NAMALWA (cell line): ENCODE measurements at places on chromosomes 4 and X.

DNA sequence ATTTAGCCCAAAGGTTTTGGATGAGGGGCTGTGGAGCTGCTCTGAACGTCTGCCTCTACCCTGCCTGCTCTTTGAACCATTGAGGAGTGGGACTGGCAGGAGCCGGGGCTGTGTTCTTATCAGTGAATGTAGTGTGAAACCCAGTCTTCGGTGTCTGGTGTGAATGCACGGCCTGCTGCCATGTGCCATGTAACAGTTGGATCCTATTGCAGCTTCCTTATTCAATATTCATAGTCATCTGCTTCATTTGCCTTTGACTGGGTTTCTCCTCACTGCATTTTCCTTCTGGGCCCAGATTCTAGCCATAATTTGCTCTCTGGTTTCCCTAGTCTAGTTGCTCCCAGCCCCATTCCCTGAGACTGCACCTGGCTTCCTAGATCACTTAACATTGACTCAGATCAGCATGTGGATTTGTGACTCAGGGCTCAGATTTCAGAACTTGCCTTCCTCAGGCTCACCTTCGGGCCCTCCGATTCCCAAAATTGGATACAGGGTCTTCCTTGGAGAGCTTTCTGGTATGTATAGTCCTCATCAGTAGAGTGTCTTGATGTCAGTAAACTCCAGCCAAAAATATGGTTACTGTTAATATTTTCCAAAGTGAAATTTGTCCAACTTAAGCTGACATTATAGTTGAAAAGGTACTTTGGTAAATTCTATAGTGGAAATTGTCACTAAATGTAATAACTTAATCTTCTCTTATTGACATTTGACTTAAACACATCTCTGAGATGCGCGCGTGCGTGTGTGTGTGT lies 94.0 kb upstream of the DDIT4L start:
- no peak for DNase-seq

DNA sequence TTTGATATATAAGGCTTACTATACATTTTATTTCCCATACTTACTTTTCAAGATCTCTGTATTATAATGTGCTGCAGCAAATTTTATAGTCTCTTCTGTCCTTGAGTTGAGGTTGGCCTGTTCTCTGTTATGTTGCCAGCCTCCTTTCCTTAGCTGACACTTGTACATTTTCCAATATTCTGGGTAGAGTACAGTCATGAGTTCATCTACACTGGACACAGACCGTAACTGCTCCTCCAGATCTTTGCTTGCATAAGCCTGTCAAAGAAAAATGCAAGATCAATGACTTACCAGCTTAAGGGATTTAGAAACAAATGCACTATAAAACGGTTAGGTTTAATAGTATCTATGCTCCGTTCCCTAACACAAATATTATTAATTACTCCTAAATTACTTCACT lies 63.2 kb downstream of the VEGFC start:
- no peak for DNase-seq

DNA sequence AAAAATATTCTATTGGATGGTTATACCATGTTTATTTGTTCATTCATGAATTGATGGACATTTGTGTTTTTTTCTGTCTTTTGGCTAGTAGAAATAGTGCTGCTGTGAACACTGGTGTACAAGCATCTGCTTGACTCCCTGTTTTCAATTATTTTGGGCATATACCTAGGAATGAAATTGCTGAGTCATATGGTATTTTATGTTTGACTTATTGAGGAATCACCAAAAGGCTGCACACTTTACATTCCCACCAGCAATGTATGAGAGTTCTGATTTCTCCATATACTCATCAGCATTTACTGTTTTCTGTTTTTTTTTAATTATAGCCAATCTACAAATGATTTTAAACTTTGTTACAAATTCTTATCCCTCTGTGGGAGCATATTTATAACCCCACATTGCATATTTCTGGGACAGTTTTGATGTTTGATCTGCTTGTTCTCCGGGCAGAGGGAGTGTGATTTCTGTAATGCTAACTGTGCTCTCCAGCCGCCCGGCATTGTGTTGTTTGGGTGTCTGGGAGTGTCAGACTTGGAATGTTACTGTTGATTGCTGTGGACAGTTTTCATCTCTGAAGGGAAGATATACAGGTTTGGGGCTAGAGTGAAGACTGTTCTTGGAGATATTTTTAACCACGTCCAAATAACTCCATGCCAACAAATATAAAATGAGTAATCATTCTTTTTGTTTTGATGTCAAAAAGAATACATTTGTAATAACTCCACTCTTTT lies 60.5 kb upstream of the PGRMC2 start:
- no peak for DNase-seq

DNA sequence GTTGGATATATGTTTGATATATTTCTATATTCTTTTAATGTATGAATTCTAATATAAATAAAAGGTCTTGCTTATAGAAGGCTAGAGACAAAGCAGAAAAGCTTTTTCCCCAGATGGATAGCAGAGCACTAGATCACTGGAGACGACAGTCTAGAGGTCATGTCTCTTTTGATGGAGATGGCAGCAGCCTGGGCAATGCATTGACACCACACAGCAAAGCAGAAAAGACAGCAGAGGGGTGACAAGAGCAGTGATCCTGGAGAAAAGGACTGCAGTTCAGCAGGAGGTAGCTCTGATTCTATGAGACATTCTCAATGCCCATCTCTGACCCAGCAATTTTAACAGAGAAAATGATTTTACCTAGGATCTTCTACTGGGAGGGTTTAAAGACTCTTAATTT lies 210.6 kb downstream of the DTHD1 start:
- DNase-seq = no peak

- no peak for DNase-seq
Observed at GRCh38 chrX:124249345-124249744, 83.1 kb upstream of the TEX13D start.

DNA sequence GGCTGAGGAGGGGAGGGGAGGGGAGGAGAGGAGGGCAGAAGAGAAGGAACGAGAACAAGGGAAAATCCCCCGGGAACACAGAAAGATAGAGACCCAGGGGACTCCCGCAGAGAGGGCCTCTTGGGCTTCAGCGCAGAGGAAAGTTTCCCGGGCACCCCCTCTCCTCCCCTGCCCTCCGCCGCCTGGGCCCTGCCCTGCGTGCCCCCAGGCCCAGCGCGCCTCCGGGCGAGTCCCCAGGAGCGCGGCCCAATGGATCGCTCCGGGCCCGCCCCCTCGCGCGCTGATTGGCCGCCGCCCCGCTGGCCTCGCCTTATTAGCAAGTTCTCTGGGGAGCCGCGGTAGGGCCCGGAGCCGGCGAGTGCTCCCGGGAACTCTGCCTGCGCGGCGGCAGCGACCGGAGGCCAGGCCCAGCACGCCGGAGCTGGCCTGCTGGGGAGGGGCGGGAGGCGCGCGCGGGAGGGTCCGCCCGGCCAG lies at the start of gene MSX1:
TSS of gene MSX1 (plus strand) at position 341 of the 474 bp plus-strand sequence. CDS start 235 bp downstream, outside the sequence.
- no peak for DNase-seq

- no peak for DNase-seq
Observed at GRCh38 chr4:138665851-138666250, 349.7 kb upstream of the NOCT start.

DNA sequence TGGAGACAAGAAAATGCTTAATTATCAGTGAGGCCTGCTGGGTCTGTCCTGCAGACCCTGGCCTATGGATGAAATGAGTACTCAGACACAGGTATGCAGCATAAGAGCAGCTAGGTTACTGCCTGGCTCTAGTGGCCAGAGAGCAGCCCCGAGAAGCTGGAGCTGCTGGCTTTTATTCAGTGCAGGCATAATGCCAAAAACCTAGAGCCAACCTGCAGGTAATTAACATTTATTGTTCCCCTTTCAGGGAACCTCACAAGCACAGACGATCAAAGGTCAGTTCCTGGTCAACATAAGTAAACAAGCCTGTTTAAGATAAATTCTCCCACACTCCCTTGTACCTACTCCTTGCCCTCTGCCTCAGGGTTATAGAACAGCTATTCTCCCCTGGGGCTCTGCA lies 13.3 kb downstream of the IDS start:
- DNase-seq = no peak

- no peak for DNase-seq
Observed at GRCh38 chr4:176383273-176384077, 63.7 kb downstream of the SPCS3 start.

DNA sequence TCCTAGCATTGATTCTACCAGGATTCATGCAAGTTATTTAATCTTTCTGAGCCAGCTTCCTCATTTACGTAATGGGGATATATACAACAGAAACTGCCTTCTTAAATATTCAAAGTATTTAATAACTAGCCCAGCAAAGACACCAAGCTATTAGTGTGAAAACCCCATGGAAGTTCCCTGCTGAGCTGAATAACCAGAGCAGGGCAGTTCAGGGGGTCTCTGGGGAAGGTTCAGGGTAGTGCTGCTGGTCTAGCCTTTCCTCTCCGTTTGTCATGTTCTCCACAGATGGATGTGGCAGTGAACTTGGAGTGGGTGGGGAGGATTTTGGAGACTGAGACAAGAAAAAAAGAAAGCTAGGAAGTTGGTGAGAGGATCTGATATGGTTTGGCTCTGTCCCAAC lies 240.8 kb upstream of the TAPT1 start:
- no peak for DNase-seq

GRCh38 chrX:129629837-129630236 lies 24.9 kb downstream of the APLN start:
- no peak for DNase-seq

- DNase-seq = no peak
Observed at GRCh38 chrX:12987340-12987739, 12.4 kb downstream of the TMSB4X start.

DNA sequence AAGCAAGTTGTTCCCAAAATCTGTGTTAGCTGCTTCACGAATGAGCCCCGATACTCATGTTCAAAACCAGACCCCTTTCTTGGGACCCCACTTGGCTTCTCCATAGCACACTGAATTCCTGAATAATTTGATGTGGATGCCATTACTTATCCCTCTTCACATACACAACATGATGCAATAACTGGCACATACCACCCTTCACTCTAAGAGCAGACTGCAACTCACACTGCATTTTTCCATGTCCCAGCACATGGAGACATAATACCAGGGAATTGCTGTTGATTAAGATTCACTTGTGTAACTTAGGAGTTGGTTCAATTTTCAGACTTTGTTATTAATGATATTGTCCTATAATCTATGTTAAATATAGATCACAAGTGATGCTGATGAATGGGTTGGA lies 213.4 kb downstream of the MAML3 start:
- DNase-seq = no peak

DNA sequence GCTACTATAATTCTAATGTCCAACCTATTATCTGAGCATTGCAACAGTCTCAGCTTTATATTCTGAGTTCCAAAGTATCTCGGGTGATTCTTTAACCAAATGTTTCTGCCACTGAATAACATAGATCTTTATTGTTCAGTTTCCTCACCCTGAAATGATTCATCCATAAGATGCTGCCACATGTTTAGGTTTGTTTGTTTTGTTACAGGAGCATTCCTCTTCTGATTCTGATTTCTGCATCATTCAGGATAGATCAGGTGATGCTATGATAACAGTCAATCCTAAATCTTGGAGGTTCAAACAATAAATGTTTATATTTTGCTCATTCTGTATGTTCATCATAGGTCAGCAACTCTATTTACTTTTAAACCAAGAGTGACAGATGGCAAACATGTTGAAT lies 927.6 kb downstream of the PCDH7 start:
- DNase-seq = no peak

DNA sequence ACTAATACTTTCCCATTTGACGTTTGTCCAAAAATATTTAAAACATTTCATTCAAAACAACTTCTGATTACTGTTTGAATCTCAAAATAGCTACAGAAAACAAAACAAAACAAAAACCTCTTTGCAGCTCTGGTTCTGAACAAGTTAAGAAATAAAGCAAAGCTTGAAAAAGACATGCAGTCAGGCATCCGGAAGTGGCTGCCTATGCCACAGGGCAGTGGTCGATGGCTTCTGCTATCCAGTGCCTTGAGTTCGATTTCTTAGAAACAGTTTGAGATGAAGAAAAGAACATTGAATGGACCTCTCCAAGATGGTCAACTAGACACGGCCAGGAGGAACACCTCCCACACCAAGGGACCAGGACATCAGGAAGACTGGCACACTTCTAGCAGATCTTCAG lies 125.3 kb downstream of the SCFD2 start:
- no peak for DNase-seq

DNA sequence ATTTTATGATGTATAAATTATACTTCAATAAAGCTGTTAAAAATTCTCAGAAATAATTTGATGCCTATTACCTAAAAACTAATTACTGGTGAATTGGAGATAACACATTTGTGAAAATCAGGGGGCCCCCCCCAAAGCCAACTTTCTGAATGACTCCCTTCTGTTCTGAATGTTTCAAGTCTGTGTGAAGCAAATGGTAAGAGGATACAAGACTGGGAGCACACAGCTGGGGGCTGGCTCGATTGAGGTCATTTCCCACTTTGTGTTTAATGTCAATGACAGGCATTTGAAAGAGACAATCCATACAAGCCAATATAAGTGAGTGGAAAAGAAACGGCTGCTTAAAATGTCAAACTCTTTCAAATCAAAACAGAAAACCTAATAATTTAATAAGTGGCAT lies 155.8 kb downstream of the SH2D1A start:
- no peak for DNase-seq
